NCI-H1417 treated with DMSO at 0.1 percent for 48 hours (cell line): ENCODE measurements at places on chromosomes 12 and 14.

DNA sequence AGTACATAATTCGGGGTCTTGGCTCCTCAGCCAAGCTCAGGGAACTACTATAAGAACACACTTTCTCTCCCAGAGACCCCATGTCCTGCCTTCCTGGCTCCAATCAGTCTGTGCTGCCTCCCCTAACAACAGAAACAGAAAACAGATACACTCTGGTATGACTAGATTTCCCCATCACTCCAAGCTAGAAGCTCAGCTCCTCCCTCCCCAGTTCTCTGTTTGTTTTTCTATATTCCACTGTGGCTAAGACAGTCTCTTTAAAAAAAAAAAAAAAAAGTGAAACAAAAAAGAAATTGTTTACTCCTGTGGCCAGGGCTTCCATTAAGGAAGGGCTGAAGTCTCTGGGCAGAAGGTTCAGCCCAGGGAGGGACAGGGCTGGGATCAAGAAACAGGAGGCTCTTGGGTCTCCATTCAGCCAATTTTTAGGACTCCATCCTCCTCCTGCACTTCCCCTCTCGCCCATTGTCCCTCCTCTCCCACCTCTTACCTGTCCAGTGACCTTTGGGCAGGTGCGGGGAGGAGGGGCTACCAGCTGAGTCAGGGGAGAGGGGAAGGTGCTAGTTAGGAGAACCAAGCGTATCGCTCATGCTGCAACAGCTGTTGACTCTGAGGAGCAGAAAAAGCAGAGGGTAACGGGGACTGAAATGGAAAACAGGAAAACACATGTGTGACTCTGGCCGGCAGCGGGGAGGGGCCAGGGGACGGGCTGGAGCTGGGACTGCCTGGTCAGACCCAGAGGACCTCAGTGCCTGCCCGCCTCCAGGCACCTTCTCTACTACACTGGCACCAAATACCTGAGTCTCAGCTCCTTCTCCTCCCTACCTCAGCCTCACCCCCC is 4.1 kb upstream of the SLC7A7 start:
- DNase-seq: no peak

GRCh38 chr12:104526320-104526719 is 69.6 kb downstream of the CHST11 start:
- no peak for DNase-seq

DNA sequence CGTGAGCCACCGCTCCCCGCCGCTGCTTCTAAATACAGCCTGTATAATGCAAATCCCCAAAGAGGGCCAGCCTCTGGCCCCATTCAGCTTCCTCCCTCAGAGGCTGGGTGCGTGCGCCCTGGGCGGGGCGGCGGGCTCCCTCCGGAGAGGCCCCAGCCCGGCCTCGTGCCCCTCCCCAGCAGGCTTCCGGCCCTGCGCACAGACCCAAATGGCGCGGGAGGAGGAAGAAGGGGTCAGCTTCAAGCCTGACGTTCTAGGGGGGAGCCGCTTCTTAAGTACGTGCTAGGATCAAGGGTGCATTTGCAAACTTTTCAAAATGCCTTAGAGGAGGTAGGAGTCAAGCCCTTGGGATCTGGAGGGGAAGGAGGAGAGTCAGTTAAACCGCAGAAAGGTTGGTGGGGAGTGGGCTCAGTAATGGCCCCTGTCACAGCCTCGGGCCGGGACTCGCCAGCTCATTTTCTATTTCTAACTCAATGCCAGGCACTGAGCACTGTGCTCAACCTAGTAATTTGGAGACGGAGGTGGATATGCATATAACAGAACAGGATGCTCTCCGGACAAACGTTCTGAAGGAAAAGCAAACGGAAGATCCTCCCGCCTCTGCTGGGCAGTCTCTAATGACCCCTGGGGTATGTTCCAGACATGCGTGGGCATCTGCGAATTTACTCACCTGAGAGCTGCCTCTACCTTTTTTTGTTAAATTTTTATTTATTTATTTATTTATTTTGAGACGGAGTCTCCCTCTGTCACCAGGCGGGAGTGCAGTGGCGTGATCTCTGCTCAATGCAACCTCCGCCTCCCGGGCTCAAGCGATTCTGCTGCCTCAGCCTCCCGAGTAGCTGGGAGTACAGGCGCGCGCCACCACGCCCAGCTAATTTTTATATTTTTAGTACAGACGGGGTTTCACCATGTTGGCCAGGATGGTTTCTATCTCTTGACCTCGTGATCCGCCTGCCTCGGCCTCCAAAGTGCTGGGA is 32.3 kb downstream of the NINJ2 start:
- no peak for DNase-seq

DNA sequence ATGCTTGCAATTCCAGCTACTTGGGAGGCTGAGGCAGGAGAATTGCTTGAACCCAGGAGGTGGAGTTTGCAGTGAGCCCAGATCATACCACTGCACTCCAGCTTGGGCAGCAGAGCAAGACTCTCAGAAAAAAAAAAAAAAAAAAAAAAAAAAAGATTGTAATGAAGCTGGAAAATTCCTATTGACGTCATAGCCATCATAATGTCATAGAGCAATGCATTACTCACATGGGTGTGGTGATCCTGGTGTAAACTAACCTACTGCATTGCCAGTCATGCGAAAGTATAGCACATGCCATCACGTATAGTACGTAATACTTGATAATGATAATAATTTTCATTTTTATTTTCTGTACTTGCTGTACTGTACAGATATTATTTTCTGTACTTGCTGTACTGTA is 42.7 kb upstream of the NID2 start:
- DNase-seq: no peak

GRCh38 chr12:132190012-132190755 is 45.9 kb downstream of the NOC4L start:
- no peak for DNase-seq

- no peak for DNase-seq
These were observed 29.9 kb upstream of the AEBP2 start for GRCh38 chr12:19409376-19409775.
